CD8-positive, alpha-beta memory T cell (primary cell): ENCODE measurements at places on chromosomes 1 and 21. TPM values are rescaled to one million over a fixed set of nuclear protein-coding genes. Genes with fewer than 3 reads are reported as not detected.

Gene SPRR4
- total RNA-seq: not detected

Gene CPTP
- 18.3 TPM for total RNA-seq

Gene C8A
- total RNA-seq: not detected

Gene PRELP
- total RNA-seq: not detected

Gene WNT9A
- 0.07 TPM for total RNA-seq

Gene CELA3B
- not detected for total RNA-seq

Gene CD84
- total RNA-seq: 25.1 TPM

Gene UTS2
- not detected for total RNA-seq

Gene FUCA1
- total RNA-seq: 15.7 TPM

Gene ARHGAP30
- 149 TPM for total RNA-seq

Gene MRPL20
- 206 TPM for total RNA-seq

Gene NR1I3
- total RNA-seq: not detected

Gene SLC66A1
- total RNA-seq: 8.6 TPM

Gene RPE65
- total RNA-seq: not detected

Gene RGS18
- total RNA-seq: 0.15 TPM

Gene BMP8A
- 0.18 TPM for total RNA-seq

Gene RIPPLY3
- not detected for total RNA-seq

Gene TMEM52
- total RNA-seq: 1.4 TPM

Gene OR2T11
- total RNA-seq: not detected

Gene OXCT2
- 2.2 TPM for total RNA-seq

Gene OR6N1
- total RNA-seq: not detected

Gene FASLG
- total RNA-seq: 45.8 TPM

Gene ZNF697
- 0.78 TPM for total RNA-seq

Gene ADCY10
- 0.09 TPM for total RNA-seq

Gene LCE1E
- not detected for total RNA-seq

Gene SPRR2A
- not detected for total RNA-seq

Gene S100PBP
- 30.6 TPM for total RNA-seq

Gene NBPF20
- 1.9 TPM for total RNA-seq

Gene PIK3R3
- 4.7 TPM for total RNA-seq

Gene TTLL10
- total RNA-seq: not detected

Gene ANGEL2
- 41.2 TPM for total RNA-seq

Gene SELE
- total RNA-seq: not detected

Gene ASTN1
- total RNA-seq: not detected

Gene SPATA45
- not detected for total RNA-seq

Gene MYOG
- total RNA-seq: not detected

Gene SMPDL3B
- not detected for total RNA-seq

Gene KDF1
- 0.24 TPM for total RNA-seq

Gene LCE3D
- not detected for total RNA-seq

Gene FOXD2
- 0.22 TPM for total RNA-seq

Gene RHEX
- total RNA-seq: not detected

Gene WDR64
- not detected for total RNA-seq

Gene ZNF687
- 26.5 TPM for total RNA-seq

Gene LIN28A
- total RNA-seq: not detected

Gene PCNX2
- 27.3 TPM for total RNA-seq

Gene SLC30A10
- not detected for total RNA-seq

Gene KMO
- total RNA-seq: 0.60 TPM

Gene TMEM240
- 0.59 TPM for total RNA-seq

Gene SPRR2B
- not detected for total RNA-seq

Gene S100A1
- total RNA-seq: not detected

Gene CASQ1
- total RNA-seq: not detected

Gene ADAMTS1
- total RNA-seq: not detected

Gene ZNF593OS
- not detected for total RNA-seq

Gene TNFAIP8L2
- total RNA-seq: 24.6 TPM

Gene SUSD4
- 0.16 TPM for total RNA-seq

Gene FAM177B
- not detected for total RNA-seq

Gene RXRG
- not detected for total RNA-seq

Gene CTH
- total RNA-seq: 9.5 TPM

Gene INAVA
- 0.09 TPM for total RNA-seq
